Activated CD4-positive, alpha-beta T cell treated with anti-CD3 and anti-CD28 coated beads for 1 hour (primary cell): ENCODE measurements at places on chromosomes 3 and 15.

GRCh38 chr3:178772746-178773145 lies 236.5 kb downstream of the KCNMB2 start:
- DNase-seq = no peak

DNA sequence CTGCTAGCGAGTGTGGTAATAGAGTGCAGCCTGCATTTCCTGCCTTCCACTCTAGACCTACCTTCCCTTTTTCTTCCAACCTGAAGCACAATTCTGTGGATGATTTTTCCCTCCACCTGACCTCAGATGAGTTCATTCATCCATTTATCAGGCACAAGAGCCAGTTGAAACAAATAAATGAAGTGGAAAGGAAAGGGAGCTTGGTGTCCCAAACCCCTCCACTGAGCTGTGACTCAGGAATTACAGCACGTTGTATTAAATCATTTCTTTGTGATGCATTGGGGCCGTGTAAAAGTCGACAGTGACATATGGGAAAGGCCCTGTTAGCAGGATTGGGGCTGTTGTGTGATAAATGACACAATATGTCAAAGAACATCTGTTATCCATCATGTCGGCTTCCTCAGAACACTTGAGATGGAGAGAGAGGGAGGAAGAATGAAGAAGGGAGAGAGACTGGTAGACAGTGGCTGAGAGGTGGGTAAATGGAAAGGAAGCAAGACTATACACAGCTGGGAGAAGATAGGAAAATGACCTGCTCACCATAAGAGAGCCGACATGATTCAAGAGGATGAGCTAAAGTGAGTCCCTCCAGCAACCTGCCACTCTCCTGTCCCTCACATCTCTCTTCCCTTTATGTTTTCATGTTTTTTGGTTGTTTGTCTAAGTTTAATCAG lies 366.0 kb downstream of the AGBL1 start:
- no peak for DNase-seq

DNA sequence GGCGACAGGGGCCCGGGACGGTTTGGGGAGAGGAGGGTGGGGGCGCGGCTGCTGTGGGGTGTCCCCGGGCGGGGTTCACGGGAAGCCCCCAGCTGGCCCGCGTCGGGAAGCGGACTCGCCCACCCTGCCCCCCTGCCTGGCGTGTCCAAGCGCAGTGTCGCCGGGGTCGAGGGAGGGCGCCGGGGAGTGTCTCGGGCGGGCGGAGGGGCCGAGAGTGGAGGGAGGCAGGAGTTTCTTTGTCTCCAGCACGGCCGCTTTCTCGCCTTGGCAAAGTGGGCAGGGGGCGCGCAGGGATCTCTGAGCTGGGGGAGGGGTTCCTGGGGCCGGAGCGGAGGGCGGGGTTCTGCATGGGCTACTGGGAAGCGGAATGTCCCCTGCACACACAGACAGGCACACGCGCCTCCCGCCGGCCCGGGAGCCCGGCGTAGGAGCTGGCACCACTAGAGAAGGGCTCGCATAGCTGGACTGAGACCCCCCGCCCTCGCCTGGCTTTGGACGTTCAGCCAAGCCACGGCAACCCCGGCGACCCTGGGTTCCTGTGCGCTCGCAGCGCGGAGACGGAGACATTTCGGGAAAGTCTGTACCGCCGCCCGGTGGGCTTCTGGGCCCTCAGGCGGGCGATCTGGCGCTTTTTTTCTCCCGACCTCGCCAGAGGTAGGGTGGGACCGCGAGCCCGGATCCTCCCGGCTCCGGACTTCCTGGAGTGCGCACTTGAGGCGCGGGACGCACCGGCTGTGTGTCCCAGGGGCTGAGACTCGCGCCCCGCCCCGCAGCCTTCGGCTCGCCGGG lies 822 bp downstream of the ST8SIA2 start:
- DNase-seq = no peak

DNA sequence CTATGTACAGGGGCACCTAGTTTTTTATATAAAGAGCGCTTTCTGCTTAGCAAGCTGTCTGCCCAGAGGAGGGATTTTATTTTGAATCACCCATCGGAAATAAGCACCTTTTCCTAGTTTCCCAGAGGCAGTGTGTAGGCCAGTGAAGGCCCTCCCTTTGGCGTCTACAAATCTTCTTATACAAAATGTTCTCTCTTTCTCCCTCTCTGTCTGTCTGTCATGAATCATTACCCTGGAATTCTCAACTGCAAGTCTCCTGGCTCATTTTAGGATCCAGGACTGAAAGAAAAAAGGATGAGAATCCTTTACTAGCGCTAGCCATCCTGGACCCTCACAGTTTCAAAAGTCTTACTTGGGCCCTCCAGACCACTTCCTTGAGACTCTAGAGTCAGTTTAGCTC lies 728.1 kb downstream of the OTOL1 start:
- no peak for DNase-seq

DNA sequence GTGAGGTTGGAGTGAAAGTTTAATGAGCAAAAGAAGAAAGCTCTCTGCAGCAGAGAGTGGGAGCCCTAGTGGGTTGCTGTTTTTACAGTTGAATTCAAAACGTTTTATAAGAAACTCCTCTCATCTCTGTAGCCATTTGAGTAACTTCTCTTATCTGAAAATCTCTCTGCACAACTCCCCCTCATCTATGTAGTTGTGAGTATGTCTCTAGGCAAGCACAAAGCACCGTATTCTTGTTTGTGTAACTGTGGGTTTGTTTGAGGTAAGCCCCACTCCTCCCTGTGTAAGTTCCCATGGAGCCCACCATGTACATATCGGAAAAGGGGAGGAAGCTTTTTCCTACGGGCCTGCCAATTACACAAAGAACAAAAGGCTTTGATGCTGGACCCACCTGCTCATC lies 56.5 kb upstream of the GOLGA6L2 start:
- no peak for DNase-seq

GRCh38 chr3:37136067-37136466 lies 38.3 kb downstream of the LRRFIP2 start:
- DNase-seq = no peak

- no peak for DNase-seq
Measured at GRCh38 chr3:9957214-9957613, 5.0 kb upstream of the PRRT3 start.

DNA sequence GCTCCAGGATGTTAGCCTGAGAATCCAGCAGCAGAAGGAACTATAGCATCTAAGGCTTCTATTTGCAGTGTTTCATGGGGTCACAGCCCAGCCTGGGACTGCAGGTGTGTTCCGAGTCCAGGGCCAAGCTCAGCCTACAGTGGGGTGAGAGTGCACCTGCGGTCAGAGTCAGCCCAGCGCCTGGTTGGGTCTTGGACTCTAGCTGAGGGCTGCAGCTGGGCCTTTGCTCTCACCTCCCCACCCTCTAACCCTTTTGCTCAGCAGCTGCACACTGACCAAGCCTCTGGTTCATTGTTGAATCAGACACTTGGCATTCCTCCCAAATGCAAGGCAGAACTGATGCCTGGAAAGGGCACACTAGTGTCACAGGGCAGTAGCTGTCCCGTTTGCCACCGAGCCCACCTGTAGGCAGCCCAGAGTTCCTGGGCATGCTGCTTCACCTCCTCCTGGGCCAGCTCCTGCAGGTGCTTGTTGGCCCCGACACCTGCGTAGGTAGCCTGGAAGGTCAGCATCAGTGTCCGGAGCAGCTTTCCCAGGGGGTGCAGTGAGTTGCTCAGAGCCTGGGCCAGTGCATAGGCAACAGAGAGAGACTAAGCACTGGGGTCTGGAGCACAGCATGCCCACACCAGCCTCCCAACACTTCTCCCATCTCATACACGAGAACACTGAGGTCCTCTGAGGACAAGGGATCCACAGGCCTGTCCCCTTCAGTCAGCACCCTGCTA lies 17.5 kb downstream of the ALS2CL start:
- DNase-seq = no peak

- no peak for DNase-seq
Measured at GRCh38 chr15:60898896-60899295, 330.2 kb downstream of the RORA start.

GRCh38 chr3:174329321-174329720 lies 529.8 kb upstream of the NAALADL2 start:
- DNase-seq = no peak

GRCh38 chr3:49397470-49397869 lies 14.3 kb downstream of the RHOA start:
- no peak for DNase-seq
